ENCODE measurements at places on chromosomes 11 and 22. TPM values are rescaled to one million over a fixed set of nuclear protein-coding genes. Genes with fewer than 3 reads are reported as not detected.

HEPHL1 gene
- not detected for total RNA-seq

CHADL gene
- total RNA-seq: 0.13 TPM

FGF19 gene
- not detected for total RNA-seq

GRCh38 chr11:133844217-133844616 lies 1.1 kb downstream of the SPATA19 start:
- no peaks in the 10 kb centered on the region for H3K4me1 ChIP-seq
- H3K4me3 ChIP-seq: no peak overlapping the region
- DNase-seq: no peak
- peaks cover 5% of the 10 kb centered on the region for H3K36me3 ChIP-seq
- H3K27ac ChIP-seq: no peak overlapping the region

DNA sequence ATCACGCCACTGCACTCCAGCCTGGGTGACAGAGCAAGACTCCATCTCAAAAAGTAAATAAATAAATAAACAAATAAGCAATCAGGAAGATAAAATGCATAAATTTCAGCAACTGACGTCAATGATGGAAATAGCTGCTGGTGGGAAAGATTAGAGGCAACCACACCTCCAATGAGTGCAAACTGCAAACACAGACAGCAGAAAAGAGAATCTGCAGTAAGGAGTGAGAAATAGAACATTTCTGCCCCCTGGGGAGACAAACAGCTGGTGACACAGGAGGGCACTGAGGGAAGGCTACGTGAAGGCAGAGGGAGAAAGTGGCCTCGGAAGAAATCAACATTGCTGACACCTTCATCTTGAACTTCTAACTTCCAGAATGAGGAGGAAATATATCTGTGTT lies 6.5 kb downstream of the PI4KA start:
- no peak overlapping the region for H3K27ac ChIP-seq
- no peaks in the 10 kb centered on the region for H3K36me3 ChIP-seq
- no peaks in the 10 kb centered on the region for H3K27me3 ChIP-seq
- no peak overlapping the region for H3K4me3 ChIP-seq
- H3K4me1 ChIP-seq: peaks cover 13% of the 10 kb centered on the region

- H3K4me3 ChIP-seq: no peak overlapping the region
- peaks cover 8% of the 10 kb centered on the region for H3K27me3 ChIP-seq
- DNase-seq: no peak
- H3K36me3 ChIP-seq: no peaks in the 10 kb centered on the region
- no peaks in the 10 kb centered on the region for H3K4me1 ChIP-seq
Observed at GRCh38 chr11:65236194-65237059, 25.3 kb upstream of the POLA2 start.

- no peak for DNase-seq
- peaks cover 31% of the 10 kb centered on the region for H3K27me3 ChIP-seq
- no peak overlapping the region for H3K4me3 ChIP-seq
- peaks cover 6% of the 10 kb centered on the region for H3K4me1 ChIP-seq
- no peaks in the 10 kb centered on the region for H3K36me3 ChIP-seq
- no peak overlapping the region for H3K27ac ChIP-seq
Observed at GRCh38 chr22:23130697-23131096, 11.1 kb downstream of the RSPH14 start.

DNA sequence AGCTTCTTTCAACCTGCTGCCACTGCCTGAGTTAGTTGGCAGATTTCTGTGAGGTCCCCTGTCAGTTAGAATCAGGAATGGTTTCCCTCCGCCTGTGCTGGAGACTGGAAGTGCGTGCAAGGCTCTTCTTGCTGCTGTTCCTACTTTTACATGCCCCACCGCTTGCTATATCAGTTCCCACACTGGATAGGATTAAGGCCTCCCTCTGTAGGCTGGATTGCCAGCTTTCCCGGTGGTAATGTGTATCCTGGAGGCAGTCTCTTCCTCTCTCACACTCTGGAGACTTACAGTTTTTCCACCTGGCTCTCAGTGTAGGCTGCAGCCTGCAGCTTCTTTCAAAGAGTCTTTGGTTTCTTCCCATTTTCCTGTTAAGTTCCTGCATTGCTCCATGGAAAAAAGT lies 66.5 kb downstream of the ARHGAP42 start:
- peaks cover 13% of the 10 kb centered on the region for H3K36me3 ChIP-seq
- no peak for DNase-seq
- no peaks in the 10 kb centered on the region for H3K4me1 ChIP-seq

GRCh38 chr11:12445001-12445400 lies 67.6 kb downstream of the PARVA start:
- H3K4me1 ChIP-seq: peaks cover 58% of the 10 kb centered on the region
- DNase-seq: no peak
- H3K27me3 ChIP-seq: peaks cover 2% of the 10 kb centered on the region
- H3K36me3 ChIP-seq: peaks cover 22% of the 10 kb centered on the region
- H3K27ac ChIP-seq: no peak overlapping the region

- no peak overlapping the region for H3K4me3 ChIP-seq
- H3K27me3 ChIP-seq: peaks cover 2% of the 10 kb centered on the region
- no peak overlapping the region for H3K27ac ChIP-seq
Observed at GRCh38 chr11:12051287-12051662, 42.8 kb upstream of the DKK3 start.

GRCh38 chr11:36361901-36362391 lies 65.9 kb downstream of the PRR5L start:
- peak overlapping the region; percentile 89 for H3K4me3 ChIP-seq
- peaks cover 92% of the 10 kb centered on the region for H3K4me1 ChIP-seq
- peak; percentile 93 for DNase-seq
- H3K27me3 ChIP-seq: no peaks in the 10 kb centered on the region

DNA sequence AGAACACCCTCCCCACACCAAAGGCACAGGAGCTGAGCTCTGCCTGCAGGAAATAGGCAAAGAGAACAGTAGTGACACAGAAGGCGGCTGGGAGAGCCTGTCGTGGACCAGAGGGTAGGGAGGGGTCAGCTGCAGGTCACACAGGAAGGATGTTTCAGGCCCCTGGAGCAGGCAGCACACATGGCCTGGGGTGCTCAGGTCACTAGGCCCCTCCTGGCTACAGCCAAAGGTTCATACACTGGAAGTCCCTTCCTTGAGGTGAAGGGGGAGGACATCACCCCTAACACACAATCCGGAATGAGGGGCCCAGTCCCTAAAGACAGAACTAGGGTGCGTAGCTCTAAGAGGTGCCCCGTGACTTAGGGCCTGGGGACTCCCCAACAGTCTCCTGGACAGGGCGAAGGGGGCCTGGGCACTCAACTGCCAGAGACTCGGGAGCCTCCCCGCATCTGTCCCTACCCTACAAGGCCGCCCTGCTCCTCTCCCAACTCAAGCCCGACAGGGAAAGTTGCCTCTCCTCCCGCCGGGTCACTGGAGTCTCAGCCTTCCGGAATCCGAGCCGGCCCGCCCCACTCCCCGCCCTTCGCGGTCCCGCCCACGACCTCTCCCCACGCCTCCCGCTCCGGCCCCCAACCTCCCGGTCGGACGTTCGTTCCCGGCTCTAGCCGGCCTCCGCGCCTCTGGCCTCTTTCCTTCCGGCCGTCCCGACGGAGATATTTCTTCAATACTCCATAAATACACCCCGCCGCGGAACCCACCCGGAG lies at the start of gene CYB5R2:
TSS of gene CYB5R2 (minus strand) at position 541 of the 764 bp plus-strand sequence. CDS start 675 bp downstream, outside the sequence.
- H3K27ac ChIP-seq: peak within 1 kb of the TSS; percentile 73
- no peaks in the 10 kb centered on the region for H3K36me3 ChIP-seq
- peak; percentile 46 for DNase-seq
- peak within 1 kb of the TSS; percentile 84 for H3K4me3 ChIP-seq

- peaks cover 73% of the 10 kb centered on the region for H3K4me1 ChIP-seq
- peaks cover 7% of the 10 kb centered on the region for H3K36me3 ChIP-seq
- H3K27ac ChIP-seq: peak overlapping the region; percentile 71
- no peak for DNase-seq
- H3K27me3 ChIP-seq: peaks cover 4% of the 10 kb centered on the region
- no peak overlapping the region for H3K4me3 ChIP-seq
Observed at GRCh38 chr22:24201681-24202614, 20.7 kb downstream of the SUSD2 start.

GRCh38 chr11:103114836-103115235 lies 5.6 kb downstream of the DYNC2H1 start:
- peaks cover 14% of the 10 kb centered on the region for H3K36me3 ChIP-seq
- no peak for DNase-seq
- no peak overlapping the region for H3K27ac ChIP-seq
- no peak overlapping the region for H3K4me3 ChIP-seq
- peaks cover 41% of the 10 kb centered on the region for H3K4me1 ChIP-seq
- no peaks in the 10 kb centered on the region for H3K27me3 ChIP-seq

GRCh38 chr11:110990311-110990710 lies 255.2 kb upstream of the POU2AF2 start:
- H3K27ac ChIP-seq: no peak overlapping the region
- H3K4me3 ChIP-seq: no peak overlapping the region
- DNase-seq: no peak
- H3K4me1 ChIP-seq: no peaks in the 10 kb centered on the region
- H3K27me3 ChIP-seq: no peaks in the 10 kb centered on the region

- H3K27ac ChIP-seq: peak overlapping the region; percentile 53
- no peak overlapping the region for H3K4me3 ChIP-seq
- H3K36me3 ChIP-seq: peaks cover 19% of the 10 kb centered on the region
Observed at GRCh38 chr11:128181088-128181480, 406.3 kb downstream of the ETS1 start.

GRCh38 chr22:24285245-24285644 lies 14.6 kb downstream of the SPECC1L start:
- H3K4me3 ChIP-seq: peak overlapping the region; percentile 71
- no peaks in the 10 kb centered on the region for H3K27me3 ChIP-seq
- peak; percentile 41 for DNase-seq

DNA sequence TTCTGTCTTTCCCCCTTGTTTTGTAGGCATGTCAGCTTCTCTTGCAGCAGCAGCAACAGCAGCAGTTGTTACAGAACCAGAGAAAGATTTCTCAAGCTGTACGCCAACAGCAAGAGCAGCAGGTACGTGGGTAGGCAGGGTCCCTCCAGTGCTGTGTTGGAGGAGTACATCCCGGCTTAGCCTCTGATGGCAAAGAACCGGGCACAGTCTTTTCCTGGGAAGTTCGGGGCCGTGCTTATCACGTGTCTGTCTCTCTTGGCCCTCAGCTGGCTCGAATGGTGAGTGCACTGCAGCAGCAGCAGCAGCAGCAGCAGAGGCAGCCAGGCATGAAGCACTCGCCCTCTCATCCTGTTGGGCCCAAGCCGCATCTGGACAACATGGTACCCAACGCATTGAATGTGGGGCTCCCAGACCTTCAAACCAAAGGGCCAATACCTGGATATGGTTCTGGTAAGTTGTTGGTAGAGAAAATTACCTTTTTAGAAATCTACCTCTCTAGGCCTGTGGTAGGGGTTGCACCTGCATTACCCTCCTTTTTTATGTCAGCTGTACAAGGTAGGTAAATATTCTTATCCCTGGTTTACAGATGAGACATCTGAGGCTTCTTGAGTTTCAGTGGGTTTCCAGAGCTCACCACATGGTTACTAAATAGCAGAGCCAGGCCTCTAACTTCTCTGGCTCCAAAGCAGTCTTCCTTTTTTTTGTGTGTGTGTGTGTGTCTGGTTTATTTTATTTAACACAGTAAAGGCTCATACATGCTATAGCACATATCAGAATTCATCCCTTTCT lies 45.2 kb upstream of the ADSL start:
- peaks cover 6% of the 10 kb centered on the region for H3K4me1 ChIP-seq
- H3K4me3 ChIP-seq: no peak overlapping the region
- H3K27me3 ChIP-seq: no peaks in the 10 kb centered on the region
- no peak for DNase-seq
- no peak overlapping the region for H3K27ac ChIP-seq

DNA sequence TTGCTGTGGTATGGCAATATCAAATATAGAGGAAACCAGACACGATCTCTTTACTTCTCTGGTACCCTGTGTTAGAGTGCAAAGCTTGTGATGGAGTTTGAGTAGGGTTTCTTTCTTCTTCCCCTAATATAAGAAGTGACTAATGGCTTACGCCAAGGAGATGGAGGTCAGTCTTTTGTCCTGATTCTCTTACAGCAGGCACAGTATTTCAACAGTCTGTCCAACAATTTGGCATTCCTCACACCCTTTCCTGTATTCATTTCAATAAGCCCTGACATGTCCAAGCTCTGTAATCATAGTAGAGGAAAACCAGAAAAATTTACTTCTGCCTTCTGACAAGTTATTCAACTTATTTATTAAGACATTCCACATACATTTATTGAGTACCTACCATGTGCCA lies 546.2 kb downstream of the TMEM135 start:
- H3K27me3 ChIP-seq: no peaks in the 10 kb centered on the region
- no peaks in the 10 kb centered on the region for H3K4me1 ChIP-seq
- no peak overlapping the region for H3K27ac ChIP-seq
- no peak for DNase-seq
- H3K36me3 ChIP-seq: no peaks in the 10 kb centered on the region

DNA sequence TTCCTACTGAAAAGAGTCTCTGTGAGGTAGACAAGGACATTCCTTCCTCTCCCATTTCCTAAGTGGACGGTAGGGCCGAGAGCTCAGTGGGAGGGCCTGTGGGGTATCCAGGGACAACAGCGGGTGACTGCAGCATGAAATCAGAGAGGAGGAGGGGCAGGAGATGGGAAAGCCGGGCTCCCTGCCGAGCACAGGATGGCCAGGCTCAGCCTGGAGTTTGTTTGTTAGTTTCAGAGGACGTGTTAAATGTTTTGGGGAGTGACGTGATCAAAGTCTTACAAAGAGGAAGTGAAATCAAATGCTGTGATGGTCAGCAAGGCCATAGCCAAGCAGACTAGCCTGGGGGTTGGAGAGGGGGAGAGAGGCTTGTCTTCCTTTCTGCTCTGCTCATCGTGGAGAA lies 152.7 kb downstream of the ADAMTS15 start:
- peak; percentile 29 for DNase-seq
- H3K4me1 ChIP-seq: peaks cover 19% of the 10 kb centered on the region
- peak overlapping the region; percentile 49 for H3K4me3 ChIP-seq
- 0 out of 2 replicates have a peak, but pooled peaks cover 5% of the 10 kb centered on the region for H3K36me3 ChIP-seq
- peaks cover 8% of the 10 kb centered on the region for H3K27me3 ChIP-seq

GRCh38 chr22:44691796-44692661 lies 10.0 kb upstream of the PRR5 start:
- H3K4me3 ChIP-seq: no peak overlapping the region
- DNase-seq: no peak
- H3K27ac ChIP-seq: no peak overlapping the region
- no peaks in the 10 kb centered on the region for H3K36me3 ChIP-seq

- peak; percentile 37 for DNase-seq
- H3K27me3 ChIP-seq: no peaks in the 10 kb centered on the region
- H3K36me3 ChIP-seq: peaks cover 18% of the 10 kb centered on the region
- H3K27ac ChIP-seq: peak overlapping the region; percentile 97
- peak overlapping the region; percentile 99 for H3K4me3 ChIP-seq
Observed at GRCh38 chr11:61362542-61362875, 335 bp downstream of the TMEM138 start.

- peaks cover 56% of the 10 kb centered on the region for H3K4me1 ChIP-seq
- H3K27me3 ChIP-seq: peaks cover 4% of the 10 kb centered on the region
- H3K27ac ChIP-seq: no peak overlapping the region
- peaks cover 25% of the 10 kb centered on the region for H3K36me3 ChIP-seq
- DNase-seq: no peak
Observed at GRCh38 chr11:114396916-114397315, 3.4 kb downstream of the C11orf71 start.

All from HFFc6 (cell line).